ENCODE measurements at places on chromosomes 3 and 15.

- no peak for DNase-seq
These were observed 46.0 kb downstream of the RHCG start for GRCh38 chr15:89450076-89451006.

DNA sequence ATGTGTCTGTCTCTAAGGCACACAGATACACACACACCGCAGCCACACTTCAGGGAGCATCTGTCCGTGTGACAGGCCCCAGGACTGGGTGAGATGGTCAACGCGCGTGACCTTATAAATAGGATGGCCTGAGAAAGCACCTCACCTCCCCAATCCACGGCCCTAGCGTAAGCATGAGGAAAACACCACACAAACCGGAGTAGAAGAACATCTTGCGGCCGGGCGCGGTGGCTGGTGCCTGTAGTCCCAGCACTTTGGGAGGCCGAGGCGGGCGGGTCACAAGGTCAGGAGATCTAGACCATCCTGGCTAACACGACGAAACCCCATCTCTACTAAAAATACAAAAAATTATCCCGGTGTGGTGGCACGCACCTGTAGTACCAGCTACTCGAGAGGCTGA lies 1.6 kb downstream of the NIPA1 start:
- DNase-seq: no peak

DNA sequence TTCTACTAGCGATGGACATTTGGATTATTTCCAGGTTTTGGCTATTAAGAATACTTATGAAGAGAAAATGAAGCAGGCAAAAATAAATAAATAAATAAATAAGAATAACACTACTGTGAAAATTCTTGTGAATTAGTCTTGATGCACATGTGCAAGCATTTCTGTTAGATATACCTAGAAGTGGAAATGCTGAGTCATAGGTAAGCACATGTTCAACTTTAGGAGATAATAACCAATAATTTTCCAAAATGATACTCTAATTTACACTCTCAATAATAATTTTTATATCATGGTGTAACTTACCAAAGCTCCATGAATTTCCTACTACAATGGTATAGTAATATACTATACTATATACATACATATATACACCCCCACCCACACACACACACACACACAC lies 23.4 kb downstream of the EMC4 start:
- no peak for DNase-seq

DNA sequence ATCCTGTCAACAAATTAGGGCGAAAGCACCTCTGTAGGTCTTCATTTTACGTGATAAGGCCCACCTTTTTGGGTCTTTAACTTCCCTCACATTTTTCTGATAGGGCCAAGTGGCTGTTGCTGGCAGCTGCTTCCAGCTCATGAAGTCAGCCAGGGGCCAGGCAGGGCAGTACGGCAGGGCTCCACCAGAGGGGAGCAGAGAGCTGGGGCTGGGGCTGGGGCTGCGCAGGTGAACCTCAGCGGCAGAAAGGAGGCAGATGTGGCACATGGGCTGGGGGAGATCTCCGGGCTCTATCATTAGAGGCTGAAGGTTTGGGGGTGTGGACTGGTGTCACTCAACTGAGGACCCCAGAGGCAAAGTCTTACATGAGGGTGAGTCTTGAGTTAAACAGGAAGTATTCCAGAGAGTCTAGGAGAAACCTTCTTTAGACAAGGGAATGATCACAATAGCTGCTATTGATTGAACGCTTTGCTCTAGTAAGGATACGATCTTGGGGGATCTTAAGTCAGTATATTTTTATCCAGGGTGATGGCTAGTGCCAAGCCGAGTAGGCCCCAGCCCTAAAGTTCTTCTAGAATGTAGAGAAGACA lies 62.8 kb upstream of the MEX3B start:
- DNase-seq: peak; percentile 23

- no peak for DNase-seq
These were observed 69.0 kb downstream of the RARB start for GRCh38 chr3:25497096-25497495.

- no peak for DNase-seq
These were observed 48.7 kb upstream of the NR2E3 start for GRCh38 chr15:71761649-71762048.

GRCh38 chr3:196517919-196518318 lies 2.8 kb upstream of the SMCO1 start:
- DNase-seq: no peak

- no peak for DNase-seq
These were observed 64.2 kb downstream of the DMXL2 start for GRCh38 chr15:51558411-51558810.

- peak; percentile 34 for DNase-seq
These were observed 31.8 kb upstream of the MYZAP start for GRCh38 chr15:57559875-57560274.

Data from stimulated activated CD4-positive, alpha-beta T cell treated with anti-CD3 and anti-CD28 coated beads, Interleukin-1b, Interleukin-23, amount 100 ng/mL, for 1 hour (primary cell).